ENCODE measurements at places on chromosomes 1 and 21. TPM values are rescaled to one million over a fixed set of nuclear protein-coding genes. Genes with fewer than 3 reads are reported as not detected.

Gene FCGR1A
- not detected for total RNA-seq

- DNase-seq, result peak; percentile 16
These were observed at the start of gene LBR for GRCh38 chr1:225427235-225428067. Gene LBR (minus strand): TSS chr1:225428038. CDS start chr1:225424075, 3,963 bp downstream.

Gene AUNIP
- 5.0 TPM for total RNA-seq

Gene NUDT4B
- 19.9 TPM for total RNA-seq

DNA sequence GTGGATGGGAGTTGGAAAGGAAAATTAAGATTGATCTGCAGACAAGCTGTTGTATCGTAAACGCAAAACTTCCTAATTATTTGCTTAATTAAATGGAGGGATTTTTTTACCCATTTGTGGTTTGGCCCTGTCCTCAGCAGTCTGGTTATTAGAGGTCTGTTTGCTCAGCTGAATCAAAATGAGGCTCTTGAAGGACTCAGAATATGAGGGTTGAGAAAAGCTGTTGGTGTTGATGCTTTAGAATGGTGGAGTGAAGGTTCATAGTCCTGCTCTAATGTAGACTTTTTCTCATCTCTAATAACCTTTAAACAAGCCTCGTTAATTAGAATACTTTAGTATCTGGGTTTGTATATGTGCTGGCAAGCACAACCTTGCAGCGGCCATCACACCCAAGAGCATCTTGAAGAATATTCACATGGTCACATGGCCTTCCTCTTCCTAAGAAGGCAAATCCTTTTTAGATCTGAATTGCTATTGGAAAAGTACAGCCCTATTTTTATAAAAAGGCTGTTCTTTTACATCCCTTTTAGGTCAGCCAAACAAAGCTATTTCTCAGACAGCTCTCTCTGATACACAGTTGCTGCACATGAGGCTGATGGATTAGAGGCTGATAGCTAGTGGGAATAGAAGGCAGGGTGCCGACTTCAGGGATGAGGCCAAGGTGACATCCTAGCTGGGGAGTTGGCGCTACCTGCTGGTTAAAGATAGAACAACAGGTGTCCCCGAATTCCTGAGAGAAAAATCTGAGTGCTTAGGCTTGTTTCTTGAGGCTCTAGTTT is 53.8 kb downstream of the MACF1 start:
- DNase-seq, result peak; percentile 65

Gene TP73
- not detected for total RNA-seq

- no peak for DNase-seq
These were observed 9.3 kb upstream of the GIPC2 start for GRCh38 chr1:78036450-78036849.

DNA sequence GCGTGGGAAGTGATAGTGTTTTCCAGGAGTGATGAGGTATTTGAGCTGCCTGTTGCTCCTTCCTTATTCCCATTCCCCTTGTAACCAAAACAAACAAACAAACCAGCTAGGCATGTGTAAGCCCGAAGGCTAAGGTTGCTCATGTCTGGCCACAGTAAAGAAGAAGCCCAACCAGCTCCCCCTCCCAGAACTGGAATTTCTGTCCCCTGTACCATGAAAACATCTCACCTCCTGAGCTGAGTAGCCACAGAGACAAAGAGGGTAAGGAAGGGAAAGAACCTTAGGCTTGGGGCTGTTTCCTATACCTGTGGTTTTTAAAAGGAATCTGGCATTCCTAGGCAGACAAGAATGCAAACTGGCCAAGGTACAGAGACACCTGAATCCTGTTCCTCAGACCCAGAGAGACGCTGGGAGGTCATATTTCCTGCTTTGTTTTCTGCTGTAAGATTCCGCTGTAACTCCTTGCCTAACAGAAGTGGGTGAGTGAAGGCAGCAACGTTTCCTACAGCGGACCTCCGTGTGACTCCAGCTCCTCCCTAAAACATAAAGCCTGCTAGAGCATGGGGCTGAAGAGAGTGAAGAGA is 41.7 kb upstream of the RAB4A start:
- no peak for DNase-seq

Gene GPR37L1
- total RNA-seq, result not detected

DNA sequence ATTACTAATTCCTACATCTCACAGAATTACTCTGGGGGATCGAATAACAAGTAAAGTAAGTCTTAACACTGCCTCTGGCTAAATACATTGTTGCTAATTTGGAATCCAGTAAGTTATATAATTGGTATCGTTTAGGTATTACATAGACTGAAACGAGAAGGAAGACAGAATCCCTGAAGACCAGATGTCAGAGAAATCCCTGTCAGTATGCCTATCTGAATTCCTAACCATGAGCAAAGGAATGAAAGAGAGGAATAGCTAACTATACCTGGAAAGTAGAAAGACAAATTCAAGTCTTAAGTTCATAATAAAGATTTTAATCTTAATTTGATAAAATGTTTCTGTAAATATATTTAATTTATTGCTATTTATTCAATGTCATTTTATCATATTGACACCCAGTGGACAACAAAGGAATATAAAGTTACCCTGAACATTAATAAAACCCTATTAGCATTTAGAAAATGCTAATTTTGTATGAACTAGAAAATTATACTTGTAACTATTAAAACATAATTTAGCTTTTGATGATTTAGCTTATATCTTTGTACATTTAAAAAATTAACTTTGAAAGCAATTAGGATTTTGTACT is 11.4 kb downstream of the DEPDC1 start:
- no peak for DNase-seq

DNA sequence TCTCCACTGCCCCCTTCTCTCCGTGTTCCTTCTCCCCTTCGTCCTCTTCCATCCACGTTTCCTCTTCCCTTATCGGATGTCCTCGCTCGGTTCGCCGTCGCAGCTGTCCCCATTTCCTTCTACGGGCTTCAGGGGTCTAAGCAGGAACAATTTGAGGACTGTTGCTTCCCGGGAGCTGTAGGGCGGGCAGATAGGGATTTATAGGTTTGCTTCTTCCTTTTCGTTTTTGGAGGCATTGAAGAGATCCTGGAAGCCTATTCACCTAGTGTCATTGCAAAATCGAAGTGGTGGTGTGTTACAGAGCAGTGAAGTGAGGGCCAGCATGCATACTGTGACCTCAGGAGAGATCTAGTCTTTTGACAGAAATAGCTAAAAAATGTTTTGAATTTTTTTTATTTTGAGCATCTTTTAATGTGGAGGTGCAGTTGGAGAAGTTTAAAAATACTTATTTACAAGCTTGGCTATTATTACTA is 897 bp downstream of the ZYG11B start:
- DNase-seq, result no peak

Gene CACHD1
- 5.9 TPM for total RNA-seq

Gene BSDC1
- 50.8 TPM for total RNA-seq

DNA sequence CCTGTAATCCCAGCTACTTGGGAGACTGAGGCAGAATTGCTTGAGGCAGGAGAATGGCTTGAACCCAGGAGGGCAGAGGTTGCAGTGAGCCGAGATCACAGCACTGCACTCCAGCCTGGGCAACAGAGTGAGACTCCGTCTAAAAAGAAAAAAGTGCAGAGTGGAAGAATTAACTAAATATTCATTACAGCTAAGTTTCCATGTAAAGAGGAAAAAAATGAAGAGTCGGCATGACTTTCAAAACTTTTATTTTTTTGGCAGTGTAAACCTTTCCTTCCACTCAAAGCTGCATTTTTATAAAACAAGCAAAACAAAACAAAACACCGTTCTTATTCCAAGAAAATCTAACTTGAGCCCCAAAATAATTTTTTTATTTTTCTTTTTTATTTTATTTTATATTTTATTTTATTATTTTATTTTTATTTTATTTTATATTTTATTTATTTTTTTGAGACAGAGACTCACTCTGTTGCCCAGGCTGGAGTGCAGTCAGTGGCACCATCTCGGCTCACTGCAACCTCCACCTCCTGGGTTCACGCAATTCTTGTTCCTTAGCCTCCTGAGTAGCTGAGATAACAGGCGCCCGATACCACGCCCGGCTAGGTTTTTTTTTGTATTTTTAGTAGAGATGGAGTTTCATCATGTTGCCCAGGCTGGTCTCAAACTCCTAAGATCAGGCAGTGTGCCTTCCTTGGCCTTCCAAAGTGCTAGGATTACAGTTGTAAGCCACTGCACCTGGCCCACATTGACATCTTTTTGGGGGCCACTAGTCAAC is 62.9 kb downstream of the PACC1 start:
- DNase-seq, result no peak

- no peak for DNase-seq
These were observed 97.3 kb upstream of the RAB3GAP2 start for GRCh38 chr1:220369511-220369910.

Gene HMGCS2
- not detected for total RNA-seq

- DNase-seq, result no peak
These were observed 33.0 kb upstream of the DNAJC6 start for GRCh38 chr1:65276197-65276939.

- no peak for DNase-seq
These were observed 28.8 kb upstream of the CD84 start for GRCh38 chr1:160608057-160608456.

Gene MYCL
- 0.72 TPM for total RNA-seq

DNA sequence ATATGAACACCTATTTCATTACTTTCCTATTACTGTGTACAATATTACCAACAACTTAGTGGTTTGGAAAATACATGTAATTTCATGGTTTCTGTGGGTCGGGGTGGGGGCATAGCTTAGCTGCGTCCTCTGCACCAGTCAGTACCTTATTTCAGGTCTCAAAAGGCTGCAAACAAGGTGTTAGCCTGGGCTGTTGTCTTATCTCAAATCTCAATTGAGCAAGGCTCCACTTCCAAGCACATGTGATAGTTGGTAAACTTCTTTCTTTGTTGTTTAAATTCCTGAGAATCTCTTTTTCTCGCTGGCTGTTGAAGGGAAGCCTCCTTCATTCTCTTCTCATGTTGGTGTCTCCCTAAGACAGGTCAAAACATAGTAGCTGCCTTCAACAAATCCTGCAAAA is 485.4 kb downstream of the AMY1C start:
- no peak for DNase-seq

Gene ADGRL2
- total RNA-seq, result 36.9 TPM

GRCh38 chr21:30962013-30962412 is 76.3 kb downstream of the KRTAP19-8 start:
- no peak for DNase-seq

Gene PROK1
- not detected for total RNA-seq

DNA sequence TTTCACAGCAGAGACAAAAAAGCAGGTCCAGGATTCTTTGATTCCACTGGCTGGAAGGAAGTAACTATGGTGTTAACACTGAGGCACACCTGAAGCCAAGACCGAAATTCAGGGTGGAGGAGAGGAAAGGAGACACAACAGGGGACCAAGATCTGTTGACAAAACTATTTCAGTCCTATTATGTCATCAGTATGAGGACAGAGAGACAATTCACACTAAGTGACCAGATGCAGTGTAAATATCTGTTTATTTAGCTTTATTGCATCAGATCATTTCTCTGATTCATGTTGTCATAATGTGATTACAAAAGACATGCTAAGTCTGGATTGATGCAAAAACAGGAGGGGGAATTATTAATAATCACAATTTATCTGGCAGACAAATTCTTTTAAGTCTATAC is 118.8 kb downstream of the SIPA1L2 start:
- no peak for DNase-seq

DNA sequence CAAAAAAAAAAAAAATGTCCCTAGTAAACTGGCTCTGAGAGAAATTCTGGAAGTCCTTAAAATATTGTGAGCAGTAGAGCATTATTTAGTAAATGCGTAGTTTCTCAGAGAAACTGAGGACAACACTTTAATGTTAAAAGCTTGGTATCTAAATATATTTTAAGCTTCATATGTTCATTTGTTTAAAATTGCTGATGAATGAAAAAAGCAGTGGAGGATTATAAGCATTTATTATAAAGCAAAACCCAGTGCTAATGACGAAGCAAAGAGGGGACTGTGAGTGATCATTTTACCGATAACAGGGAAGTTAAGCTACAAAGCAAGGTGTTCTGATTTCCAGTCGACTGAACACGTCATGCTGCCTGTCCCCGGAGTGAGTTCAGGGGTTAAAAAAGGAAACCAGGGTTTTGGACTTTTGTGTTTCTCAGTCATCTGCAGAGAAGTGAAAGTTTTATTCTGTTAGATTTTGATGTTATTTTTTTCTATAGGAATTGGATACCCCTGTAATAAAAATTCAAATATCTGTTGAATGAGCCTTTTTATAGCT is 64.5 kb upstream of the SCCPDH start:
- no peak for DNase-seq

- DNase-seq, result no peak
These were observed 180.5 kb downstream of the DYRK1A start for GRCh38 chr21:37546949-37547614.

DNA sequence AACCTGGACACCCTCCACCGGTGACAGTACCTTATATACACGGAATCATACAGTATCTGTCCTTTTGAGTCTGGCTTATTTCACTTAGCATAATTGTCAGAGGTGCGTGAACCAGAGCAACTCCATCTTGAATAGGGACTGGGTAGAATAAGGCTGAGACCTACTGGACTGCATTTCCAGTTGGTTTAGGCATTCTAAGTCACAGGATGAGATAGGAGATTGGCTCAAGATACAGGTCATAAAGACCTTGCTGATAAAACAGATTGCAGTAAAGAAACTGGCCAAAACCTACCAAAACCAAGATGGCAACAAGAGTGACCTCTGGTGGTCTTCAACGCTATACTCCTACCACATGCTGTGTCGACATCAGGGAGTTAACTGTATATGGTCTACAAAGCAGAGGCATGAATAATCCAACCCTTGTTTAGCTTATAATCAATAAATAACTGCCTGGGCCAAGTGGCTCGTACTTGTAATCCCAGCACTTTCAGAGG is 1.4 kb upstream of the FDPS start:
- DNase-seq, result peak; percentile 61

Gene CLEC20A
- total RNA-seq, result not detected

DNA sequence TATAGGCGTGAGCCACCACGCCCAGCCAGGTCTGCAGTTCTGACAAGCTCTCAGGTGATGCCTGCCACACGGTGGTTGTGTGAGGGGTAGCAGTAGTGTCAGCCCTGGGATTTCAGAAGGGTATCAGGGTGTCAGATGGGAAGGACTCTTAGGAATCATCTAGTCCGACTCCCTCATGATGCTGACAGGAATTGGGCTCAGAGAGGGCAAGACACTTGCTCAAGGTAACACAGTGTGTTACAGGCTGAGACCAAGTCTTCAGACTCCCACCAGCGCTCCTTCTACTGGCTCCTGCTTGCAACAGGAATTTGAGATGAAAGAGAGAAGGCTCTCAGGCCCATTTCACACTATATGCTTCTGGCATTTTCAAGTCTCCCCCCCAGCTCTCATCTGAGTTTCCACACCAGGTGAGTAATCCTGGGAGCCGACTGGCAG is 6.9 kb downstream of the HTR1D start:
- no peak for DNase-seq

DNA sequence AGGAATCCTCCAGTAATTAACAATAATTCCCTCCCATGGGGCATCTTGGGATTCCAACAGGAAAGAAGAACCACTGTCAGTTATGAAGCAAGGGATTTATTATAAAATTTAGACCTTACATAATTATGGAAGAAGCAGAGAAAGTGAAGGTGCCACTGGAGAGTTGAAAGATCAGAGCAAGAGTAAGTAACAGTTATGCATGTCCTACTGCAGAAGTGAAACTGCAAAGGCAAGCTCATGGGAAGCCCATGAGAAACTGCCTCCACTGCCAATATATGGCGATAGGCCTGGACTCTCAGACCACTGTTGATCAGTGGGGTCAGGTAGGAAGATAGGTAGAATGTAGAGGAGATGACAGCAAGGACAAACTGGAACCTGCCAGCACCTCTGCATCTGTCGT is 123.6 kb upstream of the ZNF648 start:
- no peak for DNase-seq

Gene AMY1A
- not detected for total RNA-seq

Gene SLAMF6
- not detected for total RNA-seq

Data from IMR-90 (cell line).